ENCODE measurements at places on chromosomes 13 and 19.

GRCh38 chr13:79231887-79232286, 174.2 kb downstream of the RBM26 start:
- no peak for DNase-seq

- DNase-seq: no peak
Observed at GRCh38 chr19:11020982-11021759, 60.3 kb downstream of the SMARCA4 start.

- DNase-seq: no peak
Observed at GRCh38 chr19:32068793-32069192, 276.6 kb upstream of the ZNF507 start.

GRCh38 chr13:79090552-79091124, 315.4 kb downstream of the RBM26 start:
- DNase-seq: no peak

DNA sequence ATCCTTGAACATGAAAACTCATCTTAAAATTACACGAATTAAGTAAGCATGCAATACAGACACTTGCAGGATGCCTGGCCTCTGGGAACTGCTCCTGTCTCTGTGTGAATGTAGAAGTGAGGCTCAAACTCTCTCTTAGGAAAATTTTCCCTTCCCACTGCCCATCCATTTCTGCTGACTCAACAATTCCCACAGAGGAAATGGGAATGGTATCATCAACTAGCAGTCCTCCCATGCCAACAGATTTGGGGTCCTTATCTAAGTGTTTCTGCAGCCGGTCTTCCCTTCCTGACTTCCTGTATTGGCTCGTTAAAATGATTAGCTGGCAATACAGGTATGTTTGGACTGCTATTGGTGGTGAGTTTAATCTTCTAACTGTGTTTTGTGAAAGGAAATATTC, 85.8 kb downstream of the DOCK9 start:
- DNase-seq: no peak

DNA sequence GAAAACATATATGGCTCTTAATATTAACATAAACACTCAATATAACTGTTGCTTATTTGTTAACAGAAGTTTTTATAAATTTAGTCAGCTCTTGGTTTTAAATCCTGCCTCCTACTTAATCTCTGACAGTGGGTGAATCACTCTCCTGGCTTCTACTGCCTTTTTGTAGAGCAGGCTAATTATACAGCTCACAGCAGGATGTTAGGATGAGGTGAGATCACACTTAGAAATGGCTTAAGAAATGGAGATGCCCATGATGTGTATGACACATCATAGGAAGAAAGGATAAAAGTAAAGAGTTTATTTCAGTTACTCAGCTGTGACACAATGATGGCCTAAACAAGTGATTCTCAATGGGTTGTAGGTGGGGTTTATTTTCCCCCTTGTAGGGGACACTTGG, 345.6 kb downstream of the SPRY2 start:
- no peak for DNase-seq

DNA sequence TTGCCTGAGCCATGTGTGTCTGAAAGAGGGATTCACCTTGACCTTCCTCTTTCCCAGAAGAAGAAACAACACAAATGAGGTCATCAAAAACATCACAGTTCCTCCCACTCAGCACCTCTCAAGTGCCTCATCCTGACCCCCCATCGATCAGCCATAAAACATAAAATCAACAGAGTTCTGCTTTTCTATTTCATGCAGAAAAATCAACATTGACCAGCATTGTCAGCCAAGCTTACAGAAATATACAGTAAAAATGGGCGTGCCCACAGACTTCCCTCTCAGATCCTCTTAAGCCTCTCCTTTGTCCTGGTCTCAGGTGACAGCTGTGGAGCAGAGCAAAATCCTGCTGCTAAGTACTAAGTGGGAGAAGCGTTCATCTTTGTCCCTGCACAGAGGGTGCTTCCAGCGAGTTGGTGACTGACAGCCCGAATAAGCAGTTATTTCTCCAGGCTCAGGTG, 213.3 kb downstream of the OLFM4 start:
- DNase-seq: no peak

DNA sequence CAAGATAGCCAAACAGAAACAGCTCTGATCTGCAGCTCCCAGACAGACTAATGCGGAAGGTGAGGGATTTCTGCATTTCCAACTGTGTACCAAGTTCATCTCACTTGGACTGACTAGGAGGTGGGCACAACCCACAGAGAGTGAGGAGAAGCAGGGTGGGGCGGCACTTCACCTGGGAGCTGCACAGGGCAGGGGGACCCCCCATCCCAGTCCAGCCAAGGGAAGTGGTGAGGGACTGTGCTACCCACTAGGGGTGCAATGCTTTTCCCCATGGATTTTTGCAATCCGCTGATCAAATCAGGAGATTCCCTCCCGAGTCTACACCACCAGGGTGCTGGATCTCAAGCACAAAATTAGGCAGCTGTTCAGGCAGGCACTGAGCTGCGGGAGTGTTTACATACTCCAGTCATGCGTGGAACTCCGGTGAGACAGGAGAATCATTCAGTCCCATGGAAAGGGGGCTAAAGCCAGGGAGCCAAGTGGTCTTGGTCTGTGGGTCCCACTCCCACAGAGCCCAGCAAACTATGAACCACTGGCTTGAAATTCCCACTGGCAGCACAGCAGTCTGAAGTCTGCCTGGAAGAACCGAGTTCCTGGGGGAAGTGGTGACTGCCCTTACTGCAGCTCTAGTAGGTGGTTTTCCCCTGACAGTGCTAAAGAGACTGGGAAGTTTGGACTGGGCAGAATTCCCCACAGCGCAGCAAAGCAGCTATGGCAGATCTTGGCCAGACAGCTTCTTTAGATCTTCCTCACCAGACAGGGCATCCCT, 85.1 kb upstream of the UFM1 start:
- DNase-seq: no peak

GRCh38 chr13:94703721-94704314, 8.5 kb downstream of the SOX21 start:
- no peak for DNase-seq

- DNase-seq: no peak
Observed at GRCh38 chr13:27617881-27618321, 2.4 kb downstream of the LNX2 start.

DNA sequence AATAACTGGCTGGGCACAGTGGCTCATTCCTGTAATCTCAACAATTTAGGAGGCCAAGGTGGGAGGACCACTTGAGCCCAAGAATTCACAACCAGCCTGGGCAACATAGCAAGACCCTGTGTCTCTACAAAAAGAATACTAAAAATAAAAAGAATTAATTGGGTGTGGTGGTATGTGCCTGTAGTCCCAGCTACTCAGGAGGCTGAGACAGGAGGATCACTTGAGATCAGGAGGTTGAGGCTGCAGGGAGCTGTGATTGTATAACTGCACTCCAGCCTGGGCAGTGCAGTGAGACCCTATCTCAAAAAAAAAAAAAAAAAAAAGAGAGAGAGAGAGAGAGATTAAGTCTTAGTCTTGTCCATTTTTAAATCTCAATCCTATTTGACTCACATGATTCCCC, 35.6 kb upstream of the SERPINE3 start:
- DNase-seq: no peak

- no peak for DNase-seq
Observed at GRCh38 chr19:5128251-5128935, 159.5 kb downstream of the KDM4B start.

DNA sequence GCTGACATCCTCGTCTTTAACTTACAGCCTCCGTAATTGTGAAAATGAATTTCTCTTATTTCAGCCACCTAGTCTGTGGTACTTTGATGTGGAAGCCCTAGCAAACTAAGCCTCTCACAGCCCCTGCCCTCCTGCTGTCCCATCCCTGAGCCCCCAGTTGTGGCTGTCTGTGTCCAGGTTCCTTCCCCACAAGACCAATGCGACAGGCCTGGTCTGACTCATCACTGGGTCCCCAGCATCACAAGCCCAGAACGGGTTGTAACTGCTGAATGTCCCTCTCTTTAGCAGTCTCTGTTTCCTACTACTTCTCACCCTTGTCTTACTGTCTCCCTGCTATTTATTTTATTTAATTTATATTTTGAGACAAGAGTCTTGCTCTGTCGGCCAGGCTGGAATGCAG, 5.7 kb downstream of the POU2F2 start:
- no peak for DNase-seq

DNA sequence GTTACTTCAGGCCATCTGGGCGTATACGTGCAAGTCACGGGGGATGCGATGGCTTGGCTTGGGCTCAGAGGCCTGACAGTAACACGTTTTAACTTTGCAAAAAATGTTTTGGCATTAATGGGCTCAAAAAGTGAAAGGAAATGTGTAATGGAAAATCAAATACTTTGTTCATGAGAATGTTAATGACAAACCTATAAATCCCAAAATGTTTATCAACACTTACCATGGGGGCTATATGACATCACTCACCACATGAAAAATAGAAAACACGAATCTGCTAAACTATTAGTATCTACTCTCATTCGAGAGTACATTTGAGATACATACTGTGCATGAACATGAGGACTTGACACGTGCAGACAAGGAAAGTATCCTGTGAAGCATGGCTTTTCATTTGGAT, 91.7 kb downstream of the FAM216B start:
- DNase-seq: no peak

GRCh38 chr19:38666663-38667511, 19.4 kb downstream of the ACTN4 start:
- DNase-seq: no peak

DNA sequence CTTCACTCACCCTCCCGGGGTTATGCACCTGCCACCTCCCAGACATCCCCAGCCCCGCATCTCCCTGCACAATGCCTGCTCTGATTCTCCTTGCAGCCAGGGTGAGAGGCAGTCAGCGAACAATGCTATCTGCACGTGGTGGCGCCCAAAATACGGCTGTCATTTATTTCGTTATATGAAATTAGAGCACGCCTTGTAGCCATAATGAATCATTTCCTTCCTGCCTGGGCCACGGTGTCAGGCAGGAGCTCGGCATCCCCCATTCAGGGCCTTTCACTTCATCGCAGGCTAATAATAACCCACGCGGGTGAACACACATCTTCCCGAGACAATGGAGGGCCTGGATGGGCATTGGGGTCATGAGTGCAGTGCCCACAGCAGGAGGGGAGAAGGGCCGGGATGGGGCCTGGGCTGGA, 143.8 kb upstream of the ZNF507 start:
- DNase-seq: no peak

GRCh38 chr13:113192279-113192678, 16.2 kb downstream of the PCID2 start:
- DNase-seq: no peak

- no peak for DNase-seq
Observed at GRCh38 chr19:4742723-4743646, 19.3 kb upstream of the DPP9 start.

DNA sequence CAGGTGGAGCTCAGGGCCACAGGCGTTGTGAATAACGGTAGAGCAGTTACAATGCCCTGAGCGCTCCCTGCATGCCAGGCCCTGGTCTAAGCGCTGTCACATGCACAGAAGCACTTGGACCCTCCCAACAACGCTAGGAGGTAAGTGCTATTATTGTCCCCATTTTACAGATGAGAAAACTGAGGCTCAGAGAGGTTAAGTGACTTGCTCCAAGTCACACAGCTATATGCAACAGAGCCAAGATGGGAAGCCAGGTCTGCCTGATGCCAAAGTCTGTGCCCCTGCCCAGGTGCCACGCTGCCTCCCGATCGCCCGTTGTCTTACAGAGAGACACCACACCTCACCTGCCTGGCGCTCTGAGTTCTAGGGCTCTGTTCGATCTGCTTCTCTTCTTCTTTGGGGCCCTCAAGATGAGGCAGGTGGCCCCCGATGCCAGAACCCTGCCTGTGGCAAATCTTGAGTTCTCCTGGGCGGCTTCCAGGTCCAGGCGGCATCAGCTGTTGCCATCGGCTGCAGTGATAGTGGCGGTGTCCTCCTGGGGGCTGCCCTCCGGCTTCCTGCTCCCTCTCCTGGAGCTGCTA, 20.0 kb downstream of the YIPF2 start:
- DNase-seq: no peak

DNA sequence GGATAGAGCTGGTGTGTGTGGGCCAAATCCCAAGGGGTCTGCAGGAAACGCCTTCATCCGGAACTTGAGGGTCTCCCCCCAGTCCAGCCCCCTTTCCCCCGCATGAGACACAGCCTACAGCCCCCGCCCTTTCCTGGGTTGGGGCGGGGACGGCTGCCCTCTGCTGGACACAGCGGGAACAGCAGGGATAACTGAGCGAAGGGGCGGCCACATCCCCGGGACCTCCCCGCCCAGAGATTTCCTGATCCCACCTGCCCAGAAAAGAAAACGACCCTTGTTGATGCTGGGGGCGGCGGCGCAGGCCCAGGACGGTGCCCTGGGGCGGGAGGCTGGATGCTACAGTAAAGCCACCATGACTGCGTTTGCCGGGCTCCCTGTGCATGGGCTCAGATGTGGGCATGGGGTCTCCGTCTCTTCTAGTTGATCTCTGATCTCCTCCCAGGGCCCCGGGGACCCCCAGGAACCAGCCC, 14.2 kb downstream of the ONECUT3 start:
- DNase-seq: peak; percentile 20

DNA sequence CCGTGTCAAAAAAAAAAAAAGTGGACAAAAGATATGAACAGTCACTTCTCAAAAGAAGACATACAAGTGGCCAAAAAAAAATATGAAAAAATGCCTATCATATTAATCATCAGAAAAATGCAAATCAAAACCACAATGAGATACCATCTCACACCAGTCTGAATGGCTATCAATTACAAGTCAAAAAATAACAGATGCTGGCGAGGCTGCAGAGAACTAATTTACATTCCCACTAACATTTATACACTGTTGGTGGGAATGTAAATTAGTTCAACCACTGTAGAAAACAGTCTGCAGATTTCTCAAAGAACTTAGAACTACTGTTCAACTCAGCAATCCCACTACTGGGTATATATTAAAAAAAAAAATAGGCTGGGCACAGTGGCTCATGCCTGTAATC, 26.5 kb upstream of the FOXO1 start:
- DNase-seq: no peak

- DNase-seq: no peak
Observed at GRCh38 chr13:61706899-61707298, 291.2 kb upstream of the PCDH20 start.

- DNase-seq: no peak
Observed at GRCh38 chr19:20423381-20424197, 142.0 kb downstream of the ZNF737 start.

DNA sequence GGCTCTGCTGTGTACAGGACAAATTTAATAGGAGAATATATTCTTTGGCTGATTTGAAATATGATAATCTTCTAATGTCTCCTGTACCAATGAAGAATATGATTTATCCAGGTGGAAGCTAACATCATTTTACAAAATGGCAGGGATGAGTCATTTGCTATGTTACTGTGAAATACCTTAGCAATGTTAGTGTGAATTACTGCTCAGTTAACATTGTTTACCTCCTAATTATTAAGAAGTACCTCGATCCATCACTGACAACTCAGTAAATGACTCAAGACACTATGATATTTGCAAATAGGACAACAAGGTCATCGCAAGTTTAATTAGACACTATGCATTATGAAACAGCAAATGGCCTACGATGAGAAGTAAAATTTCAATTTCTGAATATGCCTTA, 309.1 kb upstream of the EDNRB start:
- DNase-seq: no peak

GRCh38 chr19:14394167-14394566, 12.9 kb downstream of the ADGRE5 start:
- DNase-seq: no peak

- DNase-seq: no peak
Observed at GRCh38 chr19:36573895-36574720, 1.0 kb upstream of the ZNF529 start.

GRCh38 chr13:28297341-28297740, 159.0 kb downstream of the PAN3 start:
- DNase-seq: no peak

Measured in bone marrow (tissue), 2 donors.